Activated CD8-positive, alpha-beta memory T cell treated with anti-CD3 and anti-CD28 coated beads, Interleukin-2, amount 50 U/mL, for 4 hours (primary cell): ENCODE measurements at places on chromosomes 4 and X.

- peak; percentile 21 for DNase-seq
Measured at GRCh38 chr4:38034986-38035882, 75.0 kb downstream of the PTTG2 start.

- DNase-seq = no peak
Measured at GRCh38 chr4:185344743-185345538, 50.8 kb downstream of the LRP2BP start.

DNA sequence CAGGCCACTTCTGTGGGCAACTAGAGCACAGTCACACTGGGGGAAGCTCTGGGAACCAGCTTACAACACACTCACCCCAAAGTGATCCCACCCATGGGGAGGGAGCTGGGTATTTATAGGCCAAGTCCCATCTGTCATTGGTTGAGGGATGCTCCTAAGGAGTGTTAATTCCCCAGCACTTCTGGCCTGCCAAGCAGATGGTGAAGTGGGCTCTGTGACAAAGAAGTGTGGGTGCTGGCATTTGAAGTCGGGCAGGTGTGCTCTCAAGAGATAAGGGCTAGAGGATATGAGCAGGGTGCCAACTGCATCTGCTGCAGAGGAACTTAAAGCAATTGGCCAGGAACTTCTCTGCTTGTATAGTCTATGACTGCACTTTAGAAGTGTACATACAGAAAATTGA, 30.9 kb downstream of the PTCHD1 start:
- DNase-seq = no peak

GRCh38 chr4:163679189-163679588, 184.7 kb downstream of the TMA16 start:
- DNase-seq = no peak

- DNase-seq = no peak
Measured at GRCh38 chr4:8545439-8545765, 34.8 kb upstream of the GPR78 start.
